Upper lobe of left lung (tissue), 6 donors: ENCODE measurements at places on chromosomes 13 and 19.

GRCh38 chr19:7832009-7832408, 2.0 kb downstream of the EVI5L start:
- no peak for DNase-seq

DNA sequence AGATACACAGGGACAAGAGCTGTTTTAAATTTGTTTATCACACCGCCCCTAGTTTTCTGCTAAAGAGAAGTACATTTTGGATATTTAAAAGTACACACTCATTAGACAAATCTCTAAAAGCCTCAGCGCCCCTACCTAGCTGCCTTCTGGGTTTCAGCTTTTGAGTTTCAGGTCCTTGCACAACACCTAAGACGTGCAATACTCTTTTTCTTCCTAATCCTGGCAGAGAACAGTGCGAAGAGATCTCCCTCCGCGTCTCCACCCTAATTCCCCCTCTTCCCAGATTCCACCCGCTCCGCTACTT, 421 bp upstream of the KLF5 start:
- DNase-seq, result no peak

GRCh38 chr19:50380751-50381151, 3.4 kb upstream of the POLD1 start:
- DNase-seq, result peak; percentile 56

- DNase-seq, result no peak
Measured at GRCh38 chr13:50078231-50078894, 63.1 kb downstream of the KCNRG start.

DNA sequence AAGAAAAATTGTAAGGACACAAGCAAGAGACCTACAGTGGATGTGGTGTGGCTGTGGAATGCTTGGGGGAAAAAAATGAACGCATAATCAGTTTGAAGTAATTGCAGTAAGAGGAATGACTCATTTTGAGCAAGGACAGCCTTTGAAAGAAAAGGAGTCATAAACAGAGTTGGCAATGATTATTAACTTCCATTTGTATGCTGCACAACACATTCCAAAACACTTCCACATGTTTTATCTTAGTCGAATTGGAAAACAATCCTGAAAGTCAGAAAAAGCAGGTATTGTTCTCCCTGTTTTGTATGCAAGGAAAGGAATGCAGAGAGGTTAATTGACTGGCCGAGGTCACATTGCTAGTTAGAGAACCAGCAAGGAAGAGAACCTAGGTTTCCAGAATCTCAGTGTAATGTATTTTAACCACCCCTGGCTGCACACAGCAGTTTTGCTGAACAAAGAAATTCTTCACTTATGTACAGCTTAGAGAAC, 630.0 kb upstream of the MIR17HG start:
- DNase-seq, result no peak

DNA sequence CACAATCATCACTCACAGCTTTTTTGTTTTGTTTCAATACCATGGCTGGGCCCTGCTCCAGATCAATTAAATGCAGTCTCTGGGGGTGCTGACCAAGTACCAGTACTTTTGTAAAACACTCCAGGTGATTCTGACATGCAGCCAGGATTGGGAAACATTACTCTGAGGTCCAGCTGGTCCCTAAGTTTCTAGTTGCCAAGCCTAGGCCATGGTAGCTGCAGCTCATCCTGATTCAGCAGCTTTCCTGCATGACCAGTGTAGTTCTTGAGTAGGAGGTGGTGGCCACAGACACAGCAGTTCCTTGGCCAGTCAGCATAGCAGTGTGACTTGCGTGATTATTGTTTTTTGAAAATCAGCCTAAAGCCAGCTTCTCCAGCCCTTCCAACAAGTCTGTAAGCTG, 859.1 kb downstream of the DIAPH3 start:
- DNase-seq, result no peak

GRCh38 chr13:37775871-37776270, 93.7 kb downstream of the TRPC4 start:
- DNase-seq, result no peak

GRCh38 chr13:79987761-79988160, 353.2 kb downstream of the SPRY2 start:
- no peak for DNase-seq

GRCh38 chr19:17052439-17052838, 22.8 kb downstream of the HAUS8 start:
- DNase-seq, result peak; percentile 30

GRCh38 chr13:91714855-91715254, 316.4 kb downstream of the GPC5 start:
- no peak for DNase-seq

- no peak for DNase-seq
Measured at GRCh38 chr13:68047889-68048288, 817.8 kb upstream of the PCDH9 start.

- DNase-seq, result no peak
Measured at GRCh38 chr13:73825143-73825542, 309.1 kb downstream of the KLF12 start.

DNA sequence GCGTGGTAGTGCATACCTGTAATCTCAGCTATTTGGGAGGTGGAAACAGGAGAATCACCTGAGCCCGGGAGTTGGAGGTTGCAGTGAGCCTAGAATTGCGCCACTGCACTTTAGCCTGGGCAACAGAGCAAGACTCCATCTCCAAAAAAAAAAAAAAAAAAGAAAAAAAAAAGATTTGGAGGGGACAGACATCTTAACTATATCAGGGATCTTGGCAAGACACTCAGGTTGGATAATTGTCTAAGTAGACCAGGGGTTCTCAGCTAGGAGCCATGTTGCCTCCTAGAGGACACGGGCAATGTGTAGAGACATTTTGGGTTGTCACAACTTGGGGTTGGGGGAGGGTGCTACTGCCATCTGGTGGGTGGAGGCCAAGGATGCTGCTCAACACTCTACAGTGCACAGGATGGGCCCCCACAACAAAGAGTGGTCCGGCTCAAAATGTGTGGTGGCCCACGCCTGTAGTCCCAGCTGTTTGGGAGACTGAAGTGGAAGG, 1.9 kb upstream of the ZNF580 start:
- DNase-seq, result no peak

- DNase-seq, result no peak
Measured at GRCh38 chr19:55618426-55618825, 5.9 kb downstream of the ZNF784 start.

- DNase-seq, result no peak
Measured at GRCh38 chr13:26019881-26020870, 31.6 kb downstream of the SHISA2 start.

- peak; percentile 90 for DNase-seq
Measured at GRCh38 chr19:1512671-1513498, at the start of gene ADAMTSL5. TSS of gene ADAMTSL5 (minus strand) at chr19:1513019. CDS start at chr19:1510943, 2,076 bp downstream.
